ENCODE measurements at places on chromosomes 3 and 15.

- no peak for DNase-seq
These were observed 21.8 kb upstream of the SLC25A38 start for GRCh38 chr3:39361252-39361927.

DNA sequence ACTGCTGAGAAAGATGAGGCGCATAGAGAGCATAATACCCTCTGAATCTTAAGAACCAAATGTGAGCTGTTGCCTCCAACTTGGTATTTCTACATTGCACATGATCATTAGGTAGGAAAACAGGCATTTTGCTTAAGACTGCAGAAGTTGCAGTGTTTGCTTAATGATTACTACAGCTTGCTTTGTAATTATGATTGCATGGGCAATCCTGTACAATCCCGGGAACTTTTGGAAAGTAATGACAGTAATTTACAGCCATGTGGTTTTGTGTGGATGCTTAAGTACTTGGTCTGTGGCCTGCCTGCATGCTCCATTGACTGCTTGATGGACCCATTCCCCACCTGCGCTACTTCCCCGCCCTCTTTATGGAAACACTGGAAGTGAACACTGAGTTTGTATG lies 301.1 kb downstream of the DIPK2A start:
- no peak for DNase-seq

DNA sequence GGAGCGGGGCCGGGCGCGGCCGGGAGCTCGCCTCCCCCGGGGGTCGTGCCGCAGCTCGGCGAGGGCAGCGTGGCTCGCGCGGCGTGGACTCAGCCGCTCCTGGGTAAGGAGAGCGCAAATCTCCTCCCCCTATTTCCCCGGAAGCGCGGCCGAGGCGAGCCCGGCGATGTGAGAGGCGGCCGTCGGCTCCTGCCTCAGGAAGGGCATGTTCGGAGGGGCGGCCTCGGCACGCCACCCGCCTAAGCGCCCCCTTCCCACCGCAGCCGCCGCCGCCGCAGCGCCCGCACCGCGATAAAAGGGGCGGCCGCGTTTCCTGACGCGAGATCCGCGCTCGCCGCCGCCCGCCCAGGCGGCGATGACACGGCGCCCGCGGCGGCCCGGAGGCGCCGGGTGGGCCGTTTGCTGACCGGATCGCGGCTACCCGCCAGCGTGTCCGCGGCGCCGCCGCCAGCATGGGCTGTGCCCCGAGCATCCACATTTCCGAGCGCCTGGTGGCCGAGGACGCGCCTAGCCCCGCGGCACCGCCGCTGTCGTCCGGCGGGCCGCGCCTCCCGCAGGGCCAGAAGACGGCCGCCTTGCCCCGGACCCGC lies at the start of gene PDE8A:
Gene PDE8A, plus strand, starts transcription at position 146 of the 590 bp plus-strand sequence. Its CDS starts 307 bp downstream, at position 453.
- DNase-seq = no peak

DNA sequence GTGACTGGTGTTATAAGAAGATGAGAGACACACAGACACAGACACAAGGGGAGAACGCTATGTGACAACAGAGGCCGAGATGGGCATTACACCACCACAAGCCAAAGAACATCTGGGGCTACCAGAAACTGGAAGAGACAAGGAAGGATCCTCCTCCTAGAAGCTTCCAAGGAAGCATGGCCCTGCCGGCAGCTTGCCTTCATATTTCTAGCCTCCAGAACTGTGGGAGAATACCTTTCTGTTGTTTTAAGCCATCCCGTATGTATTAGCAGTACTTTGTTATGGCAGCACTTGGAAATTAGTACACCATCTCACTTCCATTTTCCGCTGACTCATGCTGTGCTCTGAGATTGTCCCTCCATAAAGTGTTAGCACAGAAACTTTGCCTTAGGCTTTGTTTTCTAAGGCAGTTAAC lies 38.7 kb upstream of the CA12 start:
- DNase-seq = no peak

GRCh38 chr3:48301800-48302166 lies 31.7 kb downstream of the SPINK8 start:
- DNase-seq = peak; percentile 16

DNA sequence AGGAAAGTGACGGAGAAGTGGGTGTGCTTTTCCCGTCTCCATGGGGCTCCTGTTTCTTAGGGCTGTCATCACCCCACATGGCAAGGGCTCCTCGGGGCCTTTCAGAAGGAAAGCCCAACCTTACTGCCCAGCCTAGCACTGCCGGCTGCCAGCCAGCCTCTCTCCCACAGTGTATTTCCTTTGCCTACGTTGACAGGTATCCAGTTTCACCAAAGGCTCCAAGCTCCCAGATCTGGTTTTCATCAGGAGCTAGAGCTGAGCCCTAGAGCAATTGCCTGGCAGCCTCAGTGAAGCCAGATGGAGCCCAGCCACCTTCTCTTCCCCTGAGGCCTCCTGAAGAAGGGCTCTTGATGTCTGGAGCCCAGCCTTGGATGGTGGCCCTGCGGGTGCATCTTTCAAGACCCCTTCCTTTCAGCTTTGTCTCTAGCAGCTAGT lies 20.2 kb downstream of the CRABP1 start:
- no peak for DNase-seq

DNA sequence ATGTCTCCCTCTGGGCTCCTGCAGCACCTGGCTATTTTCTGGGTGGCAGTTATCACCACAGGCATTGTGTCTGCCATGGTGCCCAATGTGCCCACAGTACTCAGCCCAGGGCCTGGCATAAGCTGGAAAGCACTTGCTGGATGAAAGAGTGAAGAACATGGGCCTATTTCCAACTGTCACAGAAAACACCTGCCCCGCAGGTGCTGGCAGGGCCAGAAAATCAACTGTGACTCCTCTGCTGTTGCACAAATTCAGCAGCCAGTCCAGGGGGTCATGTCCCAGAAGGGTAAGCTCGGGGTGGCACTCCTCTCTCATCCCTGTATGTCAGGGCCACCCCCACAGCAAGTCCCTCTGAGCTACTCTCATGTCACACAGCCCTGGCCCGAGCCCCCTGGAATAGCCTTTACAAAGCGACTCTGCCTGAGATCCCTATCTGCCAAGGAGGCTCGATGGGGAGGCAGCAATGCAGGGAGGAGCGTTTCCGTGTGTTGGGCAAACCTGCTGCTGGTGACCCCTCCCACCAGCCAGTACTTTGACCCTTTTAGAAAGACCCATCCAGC lies 16.9 kb downstream of the ITIH3 start:
- DNase-seq = no peak

GRCh38 chr3:76400141-76400540 lies 614.8 kb upstream of the ZNF717 start:
- no peak for DNase-seq
